AG09309 (cell line): ENCODE measurements at places on chromosomes 13 and 19.
A peak's percentile ranks its signal among the peaks of the same experiment; 100 is the strongest.

GRCh38 chr13:76016799-76017400 lies 380.8 kb downstream of the LMO7 start:
- DNase-seq, result no peak

DNA sequence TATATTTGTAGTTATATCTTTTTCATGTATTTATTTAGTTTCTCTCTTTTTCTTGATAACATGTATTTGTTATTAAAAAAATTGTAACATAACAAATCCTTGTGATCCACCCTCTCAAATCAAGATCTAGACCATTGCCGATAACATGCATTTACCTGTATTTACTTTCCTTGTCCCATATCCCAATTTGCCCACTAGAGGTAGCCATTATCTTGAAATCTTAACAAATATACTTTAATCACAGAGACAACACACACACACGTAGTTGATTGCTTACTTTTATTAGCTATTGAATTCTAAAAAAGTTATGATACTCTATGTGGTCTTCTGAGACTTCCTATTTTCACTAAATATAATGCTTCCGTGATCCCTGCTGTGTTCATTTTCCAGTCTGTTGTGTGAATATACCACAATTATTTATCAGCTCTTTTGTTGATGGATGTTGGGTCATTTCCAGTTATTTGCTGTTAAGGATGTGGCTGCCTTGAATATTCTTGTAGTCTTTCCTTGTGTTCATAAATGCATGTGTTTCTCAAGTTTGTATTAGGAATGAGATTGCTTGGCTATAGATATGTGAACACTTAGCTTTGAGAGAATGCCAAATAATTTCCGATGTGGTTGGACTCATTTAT lies 31.3 kb upstream of the ZMYM2 start:
- peak; percentile 1 for DNase-seq

DNA sequence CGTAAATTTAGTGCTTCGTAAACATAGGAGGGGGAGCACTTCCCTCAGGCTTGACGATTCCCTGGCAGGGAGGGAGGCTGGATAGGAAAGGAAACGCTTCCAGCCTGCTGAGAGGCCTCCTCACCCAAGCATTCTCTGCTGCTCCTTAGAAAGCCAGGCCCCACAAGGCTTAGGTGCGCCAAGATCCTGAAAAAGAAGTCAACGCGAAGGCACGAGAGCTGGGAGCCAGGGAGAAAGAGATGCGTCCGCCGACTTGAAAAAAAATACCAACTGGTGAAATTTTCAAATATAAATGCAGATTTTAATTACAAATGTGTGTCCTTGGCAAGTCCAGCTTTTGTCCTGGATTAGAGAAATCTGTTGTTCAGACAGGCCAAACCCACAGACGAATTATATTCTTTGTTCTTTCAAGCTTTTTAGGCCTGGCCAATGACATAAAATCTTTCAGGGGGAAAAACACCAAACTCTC lies 64.0 kb downstream of the ALOX5AP start:
- no peak for DNase-seq

DNA sequence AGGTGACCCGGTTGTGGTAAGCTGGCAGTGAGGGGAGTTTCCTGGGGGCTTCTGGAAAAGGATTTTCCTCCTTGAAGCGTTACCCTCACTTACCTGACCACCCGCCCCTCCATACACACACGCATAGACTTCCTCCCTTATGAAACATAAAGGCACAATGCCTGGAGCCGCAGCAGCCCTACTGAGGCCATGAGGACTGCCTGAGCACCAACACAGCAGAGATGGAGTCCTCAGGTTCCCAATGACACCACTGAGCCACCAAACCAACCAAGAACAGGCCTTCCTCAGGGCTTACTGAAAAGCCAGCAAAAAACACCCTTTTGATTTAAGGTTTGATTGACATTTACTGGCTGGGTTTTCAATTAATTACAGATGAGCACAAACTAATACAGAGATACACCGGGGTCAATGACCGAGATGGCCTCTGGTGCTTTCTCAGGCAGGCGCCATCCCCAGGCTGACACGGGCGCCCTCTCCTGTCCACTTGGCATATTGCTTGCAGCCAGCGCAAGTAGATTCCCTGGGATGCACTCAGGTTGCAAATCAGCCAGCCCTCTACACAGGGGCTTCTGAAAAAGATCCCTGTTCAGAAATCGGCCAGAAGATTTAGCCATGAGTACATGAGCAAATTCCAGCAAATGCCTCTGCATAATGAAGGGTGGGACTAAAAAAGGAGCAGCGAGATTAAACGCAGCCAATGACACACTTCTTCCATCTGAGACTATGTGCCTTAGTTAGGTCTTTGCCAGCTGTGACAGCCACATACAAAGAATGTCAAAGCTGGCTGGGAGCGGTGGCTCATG lies 14.8 kb downstream of the OPA3 start:
- no peak for DNase-seq

GRCh38 chr13:113860665-113861432 lies 3.0 kb downstream of the GAS6 start:
- no peak for DNase-seq
